ENCODE measurements at places on chromosomes 16 and 17. TPM values are rescaled to one million over a fixed set of nuclear protein-coding genes. Genes with fewer than 3 reads are reported as not detected.

STXBP4 gene
- 5.8 TPM for total RNA-seq

GNG13 gene
- total RNA-seq: not detected

SLC5A11 gene
- total RNA-seq: not detected

SLC25A39 gene
- 182 TPM for total RNA-seq

EMC8 gene
- total RNA-seq: 35.4 TPM

FGF11 gene
- total RNA-seq: 7.5 TPM

USP43 gene
- 6.9 TPM for total RNA-seq

HSD17B1 gene
- total RNA-seq: 9.4 TPM

PPP1R27 gene
- total RNA-seq: not detected

KCNH6 gene
- not detected for total RNA-seq

EXOSC6 gene
- 19.4 TPM for total RNA-seq

TEX14 gene
- not detected for total RNA-seq

CDR2 gene
- total RNA-seq: 21.8 TPM

CDK3 gene
- total RNA-seq: 1.3 TPM

PRR29 gene
- 0.19 TPM for total RNA-seq

Data from hair follicular keratinocyte (primary cell).